Hematopoietic multipotent progenitor cell treated with erythropoietin and hydrocortisone succinate and interleukin-3 and kit ligand, for 17 days (in vitro differentiated cells): ENCODE measurements at places on chromosomes 3 and 15.

- DNase-seq: no peak
Observed at GRCh38 chr15:75452865-75453702, 1.6 kb upstream of the SIN3A start.

DNA sequence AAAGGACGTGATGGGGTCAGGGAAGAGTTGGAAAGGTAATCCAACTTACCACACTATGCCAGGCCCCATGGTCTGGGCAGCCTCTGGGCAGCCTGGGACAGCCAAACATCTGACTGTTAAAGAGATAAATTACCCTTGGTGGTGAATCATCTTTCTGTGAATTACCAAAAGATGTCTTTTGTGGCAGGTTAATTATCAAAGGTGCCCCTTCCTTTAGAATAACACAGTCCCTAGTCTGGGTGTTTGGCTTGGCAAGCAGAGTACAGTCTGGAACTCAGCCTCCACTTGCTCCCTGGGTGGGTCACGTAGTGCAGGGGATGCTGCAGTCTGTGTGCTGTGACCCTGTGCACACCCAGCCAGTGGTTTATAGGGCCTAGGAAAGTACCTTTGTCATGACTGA is 113.1 kb downstream of the ZNF621 start:
- no peak for DNase-seq

- DNase-seq: no peak
Observed at GRCh38 chr3:123732447-123732846, 147.6 kb upstream of the HACD2 start.

- DNase-seq: no peak
Observed at GRCh38 chr15:77225646-77226045, 154.7 kb upstream of the TSPAN3 start.

DNA sequence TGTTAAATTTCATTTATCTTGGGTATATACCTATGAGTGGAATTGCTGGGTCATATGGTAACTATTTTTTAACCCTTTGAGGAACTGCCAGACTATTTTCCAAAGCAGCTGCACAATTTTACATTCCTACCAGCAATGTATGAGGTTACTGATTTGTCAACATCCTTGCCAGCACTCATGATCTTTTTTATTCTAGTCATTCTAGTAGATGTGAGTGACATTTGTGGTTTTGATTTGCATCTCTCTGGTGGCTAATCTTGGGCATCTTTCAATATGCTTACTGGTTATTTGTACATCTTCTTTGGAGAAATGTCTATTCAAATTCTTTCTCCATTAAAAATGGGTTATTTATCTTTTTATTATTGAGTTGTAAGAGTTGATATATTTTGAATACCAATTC is 21.3 kb upstream of the LRRC58 start:
- DNase-seq: no peak

- DNase-seq: no peak
Observed at GRCh38 chr3:178749471-178749870, 213.2 kb downstream of the KCNMB2 start.

- DNase-seq: no peak
Observed at GRCh38 chr15:65095747-65096104, 19.2 kb downstream of the KBTBD13 start.

- no peak for DNase-seq
Observed at GRCh38 chr3:139894643-139894989, 40.4 kb upstream of the CLSTN2 start.

- peak; percentile 17 for DNase-seq
Observed at GRCh38 chr3:44468572-44469520, 8.6 kb downstream of the ZNF445 start.

DNA sequence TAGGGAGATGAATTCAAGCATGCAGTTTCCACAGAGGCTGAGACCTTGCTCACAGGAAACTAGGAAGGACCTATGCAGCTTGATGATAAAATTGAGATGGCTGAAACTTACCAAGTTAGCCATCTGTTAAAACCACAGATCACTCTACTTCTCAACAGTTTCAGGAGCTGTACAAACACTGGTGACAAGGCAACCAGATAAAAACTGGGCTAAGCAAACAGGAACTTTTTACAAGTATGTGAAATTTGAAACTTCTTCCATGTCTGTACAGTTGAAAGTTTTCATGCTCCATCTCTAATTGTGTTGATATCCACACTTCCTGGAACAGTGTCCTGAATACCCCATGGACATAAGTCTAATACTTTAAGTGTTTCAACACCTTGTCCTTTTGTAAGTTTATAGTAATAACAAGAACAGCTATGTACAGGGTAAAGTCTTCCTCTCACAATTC is 78.2 kb downstream of the FAIM start:
- no peak for DNase-seq

- no peak for DNase-seq
Observed at GRCh38 chr3:97940034-97940433, 32.2 kb downstream of the RIOX2 start.

DNA sequence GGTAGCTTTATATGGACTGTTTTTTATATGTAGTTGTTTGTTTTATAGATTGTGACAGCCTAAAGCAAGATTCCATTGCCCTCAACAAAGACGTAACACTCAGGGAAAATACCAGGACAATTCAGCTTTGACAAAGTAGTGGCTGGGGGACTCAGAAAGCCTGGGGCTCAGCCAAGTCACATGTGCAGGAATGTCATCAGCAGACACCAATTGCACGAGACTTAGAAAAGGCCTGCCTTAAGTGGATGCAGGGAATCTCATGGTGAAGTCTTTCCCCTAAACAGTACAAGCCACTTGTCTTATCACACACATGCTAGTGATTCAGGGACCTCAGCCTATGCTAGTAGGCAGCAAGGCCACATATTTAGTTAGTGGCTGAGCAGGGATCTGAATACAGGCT is 381.8 kb upstream of the THBS1 start:
- DNase-seq: no peak

DNA sequence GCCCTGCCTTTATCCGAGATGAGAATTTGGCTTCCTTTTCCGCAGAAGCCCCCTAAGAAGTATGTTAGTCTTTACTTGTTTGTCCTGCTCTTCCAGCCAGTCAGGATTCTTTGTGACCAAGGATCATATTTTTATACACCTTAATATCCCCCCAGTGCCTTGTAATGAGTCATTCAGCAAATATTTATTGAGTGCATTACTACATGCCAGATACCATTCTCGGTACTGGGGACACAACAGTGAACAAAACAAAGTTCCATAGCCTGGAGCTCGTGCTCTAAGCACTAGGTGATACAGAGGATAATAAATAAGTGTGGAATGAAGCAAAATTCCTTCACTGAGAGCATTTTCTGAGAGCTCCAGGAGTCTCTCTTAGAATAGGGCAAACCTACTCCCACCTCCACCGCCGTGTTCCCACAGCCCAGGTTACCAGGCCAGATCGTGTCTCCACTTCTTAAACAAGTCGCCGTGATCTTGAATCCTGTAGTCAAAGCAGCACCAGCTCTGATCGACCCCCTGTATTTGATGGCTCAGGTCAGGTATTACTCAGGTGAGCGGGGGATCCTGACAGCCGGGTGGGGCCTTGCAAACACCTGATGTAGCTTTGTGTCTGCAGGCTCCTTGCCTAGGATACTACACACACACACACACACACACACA is 18.5 kb downstream of the TTC21A start:
- no peak for DNase-seq

DNA sequence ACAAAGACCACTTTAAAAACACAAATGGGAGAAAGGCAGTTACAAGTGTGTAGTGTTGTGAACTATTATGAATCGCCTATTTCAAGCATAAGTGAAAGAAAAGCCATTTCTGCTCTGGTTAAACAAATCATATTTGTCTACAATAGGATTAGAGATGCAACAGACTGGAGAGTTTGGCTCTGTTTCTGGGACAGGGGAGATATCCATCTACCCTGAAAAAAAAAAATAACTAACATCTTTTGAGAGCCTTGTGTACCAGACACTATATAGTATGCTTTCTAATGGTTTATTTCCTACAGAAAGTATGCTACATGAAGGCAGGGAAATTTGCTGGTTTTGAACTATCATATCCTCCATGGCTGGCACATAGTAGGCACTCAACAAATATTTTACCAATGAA is 106.7 kb upstream of the FHIT start:
- no peak for DNase-seq
